ENCODE measurements at places on chromosomes 5 and 9.

DNA sequence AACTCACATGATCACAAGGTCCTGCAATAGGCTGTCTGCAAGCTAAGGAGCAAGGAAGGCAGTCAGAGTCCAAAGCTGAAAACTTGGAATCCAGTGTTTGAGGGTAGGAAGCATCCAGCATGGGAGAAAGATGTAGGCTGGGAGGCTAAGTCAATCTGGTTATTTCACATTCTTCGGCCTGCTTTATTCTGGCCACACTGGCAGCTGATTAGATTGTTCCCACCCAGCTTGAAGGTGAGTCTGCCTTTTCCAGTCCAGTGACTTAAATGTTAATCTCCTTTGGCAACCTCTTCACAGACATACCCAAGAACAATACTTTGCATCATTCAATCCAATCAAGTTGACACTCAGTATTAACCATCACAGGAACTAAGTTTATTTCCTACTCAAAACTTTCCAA lies 453.4 kb downstream of the TLE4 start:
- no peak for DNase-seq

DNA sequence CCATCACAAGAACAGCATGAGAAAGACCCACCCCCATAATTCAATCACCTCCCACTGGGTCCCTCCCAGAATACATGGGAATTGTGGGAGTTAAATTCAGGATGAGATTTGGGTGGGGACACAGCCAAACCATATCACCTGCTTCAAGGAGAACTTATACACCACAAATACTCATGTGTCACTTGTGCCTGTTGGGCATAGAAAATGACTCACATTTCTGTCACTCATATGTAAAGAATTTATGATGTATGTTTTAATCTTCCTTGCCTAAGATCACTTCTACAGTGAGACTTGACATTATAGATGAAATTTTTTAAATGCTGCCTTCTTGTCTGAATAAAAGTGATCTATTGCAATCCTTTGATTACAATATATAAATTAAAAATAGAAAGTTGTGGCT lies 23.0 kb upstream of the PRDM6 start:
- DNase-seq = no peak

GRCh38 chr9:72586388-72587130 lies 65.2 kb downstream of the TMC1 start:
- DNase-seq = no peak

GRCh38 chr9:134390947-134391318 lies 64.7 kb downstream of the RXRA start:
- no peak for DNase-seq

DNA sequence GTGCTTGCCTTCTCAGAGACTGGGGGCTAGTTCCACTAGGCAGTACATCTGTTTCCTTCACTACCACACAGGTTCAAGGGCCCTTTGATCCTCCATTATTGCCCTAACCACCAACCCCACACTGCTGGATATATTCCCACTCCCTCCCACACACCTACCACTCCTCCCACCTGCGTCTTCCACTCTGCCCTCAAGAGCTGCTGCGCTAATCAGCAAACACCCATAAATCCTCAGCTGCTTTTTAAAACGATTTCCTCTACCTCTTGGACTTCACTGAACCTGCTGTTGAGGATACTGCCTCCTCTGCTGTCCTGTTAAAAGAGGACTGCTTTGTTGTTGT lies 120.9 kb downstream of the MAPKAP1 start:
- DNase-seq = no peak

DNA sequence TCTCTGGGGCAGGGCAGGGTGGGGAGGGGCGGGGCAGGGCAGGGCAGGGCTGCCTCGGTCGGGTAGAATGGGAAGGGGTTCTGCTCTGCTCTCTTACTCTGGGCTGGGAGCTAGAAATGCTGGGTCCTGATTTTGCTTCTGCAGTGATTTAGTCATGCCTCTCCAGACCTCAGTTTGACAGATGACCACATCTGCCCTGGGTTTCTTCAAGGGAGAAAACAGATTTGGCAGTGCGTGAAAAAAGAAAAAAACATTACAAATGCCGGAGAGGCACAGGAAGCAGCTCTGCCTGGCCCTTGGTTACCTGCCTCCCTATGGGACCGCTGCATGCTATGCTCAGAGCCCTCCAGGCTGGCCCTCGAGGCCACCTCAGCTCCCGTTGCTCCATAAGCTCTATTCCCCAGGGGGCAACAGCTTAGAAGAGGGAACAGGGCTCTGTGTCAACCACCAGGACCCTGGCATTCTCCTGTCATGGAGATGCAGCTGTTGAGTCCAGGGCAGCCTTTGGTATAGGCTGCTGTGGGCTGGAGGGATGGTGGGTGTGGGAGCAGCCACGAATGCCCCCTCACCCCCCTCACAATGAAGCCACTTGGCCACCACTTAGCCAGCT lies 53.2 kb upstream of the UBTD2 start:
- DNase-seq = no peak

DNA sequence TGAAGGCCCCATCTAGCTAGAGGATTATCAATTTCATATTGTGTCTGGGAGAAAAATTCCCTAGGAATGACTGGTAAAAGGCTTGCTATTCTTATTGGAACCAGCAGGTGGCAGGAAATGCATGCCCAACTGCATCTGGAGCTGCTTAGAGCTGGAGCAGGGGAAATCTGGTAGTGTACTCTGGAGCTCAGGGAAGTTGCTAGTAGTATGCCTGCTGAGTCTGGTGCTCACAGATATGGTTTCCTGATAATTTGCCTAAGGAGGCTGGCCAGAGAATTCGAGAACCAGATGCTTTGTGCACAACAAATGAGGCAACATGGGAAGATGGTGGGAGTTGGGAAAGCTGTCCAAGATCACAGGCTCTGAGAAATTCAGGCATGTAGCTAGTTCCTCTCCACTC lies 53.7 kb downstream of the G3BP1 start:
- peak; percentile 40 for DNase-seq

GRCh38 chr5:159489779-159490178 lies 159.5 kb upstream of the IL12B start:
- DNase-seq = no peak

- no peak for DNase-seq
Measured at GRCh38 chr9:96495341-96495740, 45.4 kb downstream of the HABP4 start.

- no peak for DNase-seq
Measured at GRCh38 chr9:131583836-131584555, 38.7 kb downstream of the PRRT1B start.

- no peak for DNase-seq
Measured at GRCh38 chr5:175894271-175894670, 22.9 kb downstream of the CPLX2 start.

DNA sequence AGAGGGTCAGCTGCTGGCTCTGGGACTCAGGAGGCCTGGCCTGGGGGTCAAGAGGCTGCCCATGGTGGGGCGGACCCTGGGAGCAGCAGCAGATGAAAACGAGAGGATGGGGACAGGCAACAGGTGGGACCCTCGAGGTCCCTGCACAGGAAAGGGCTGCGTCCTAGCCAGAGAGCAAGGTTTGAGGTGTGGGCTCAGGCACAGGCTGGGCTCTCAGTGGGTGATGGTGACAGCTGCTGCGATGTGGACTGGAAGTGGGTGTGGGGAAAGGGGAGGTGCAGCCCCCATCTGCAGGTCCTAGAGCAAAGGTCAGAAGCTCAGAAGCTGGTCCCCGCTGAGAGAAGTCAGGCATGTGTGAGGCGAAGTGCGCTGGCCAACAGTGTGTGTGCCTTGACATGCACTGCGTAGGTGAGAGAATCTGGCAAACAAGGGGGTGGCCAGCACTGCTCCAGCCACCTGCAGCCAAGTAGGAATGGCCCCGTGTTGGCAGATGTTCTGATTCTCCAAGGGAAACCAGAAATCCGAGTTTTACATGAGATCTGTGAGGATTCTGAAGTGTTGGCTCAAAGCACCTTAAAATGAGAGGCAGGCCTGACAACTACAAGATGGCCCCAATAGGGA lies 85.7 kb downstream of the COL23A1 start:
- DNase-seq = no peak

- no peak for DNase-seq
Measured at GRCh38 chr9:91562416-91562815, 138.8 kb upstream of the NFIL3 start.

DNA sequence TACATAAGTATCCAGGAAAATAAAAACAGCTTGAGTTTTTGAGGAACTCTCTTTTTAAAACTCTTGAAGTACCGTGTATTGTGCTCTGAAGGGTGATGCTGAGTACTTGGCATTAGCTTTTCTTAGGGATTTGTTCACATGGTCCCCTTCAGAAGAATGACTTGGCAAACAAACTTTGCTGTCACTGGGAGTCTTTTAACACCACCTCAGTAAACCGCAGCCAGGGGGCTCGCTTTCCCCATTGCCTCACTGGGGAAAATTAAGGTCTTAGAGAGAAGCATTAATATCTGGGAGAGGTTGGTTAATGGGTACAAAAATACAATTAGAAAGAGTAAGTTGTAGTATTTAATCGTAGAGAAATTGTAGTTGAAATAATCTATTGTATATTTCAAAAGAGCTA lies 105.9 kb upstream of the DAP start:
- DNase-seq = no peak

GRCh38 chr9:96344458-96345180 lies 38.9 kb downstream of the SLC35D2 start:
- peak; percentile 88 for DNase-seq

All from NT2/D1 (cell line).